ENCODE measurements at places on chromosomes 7 and 10.

DNA sequence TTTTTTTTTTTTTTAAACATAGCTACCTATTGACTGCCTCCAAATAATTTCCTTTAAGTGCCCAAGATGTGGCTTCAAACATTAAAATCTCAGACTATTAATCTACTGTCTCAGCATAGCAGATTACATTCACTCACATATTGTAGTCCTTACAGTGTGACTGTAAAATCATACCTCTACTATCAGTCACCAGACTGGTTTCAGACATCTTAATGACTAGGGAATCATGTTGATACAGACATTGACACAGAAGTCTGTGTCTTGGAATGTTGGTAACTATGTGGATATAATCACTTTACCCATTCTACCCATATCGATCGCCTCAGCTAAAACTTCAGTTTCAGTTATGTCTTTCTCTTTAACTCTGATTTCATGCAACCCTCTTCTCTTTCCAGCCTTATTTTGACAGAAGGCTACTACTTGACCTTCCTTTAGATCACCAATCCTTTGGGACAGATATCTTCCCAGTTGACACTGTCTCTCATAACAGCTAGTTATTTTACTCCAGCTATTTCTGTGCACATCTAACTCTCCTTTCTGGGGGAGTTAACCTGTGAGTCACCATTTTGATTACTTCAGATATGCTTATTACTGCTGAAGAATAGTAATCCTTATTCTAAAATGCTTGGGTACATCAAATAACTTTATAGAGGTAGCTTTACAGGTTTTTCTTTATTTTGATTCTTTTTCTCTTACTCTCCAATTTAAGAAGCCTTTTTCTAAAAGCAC is 7.0 kb downstream of the TNKS2 start:
- no peak for DNase-seq

DNA sequence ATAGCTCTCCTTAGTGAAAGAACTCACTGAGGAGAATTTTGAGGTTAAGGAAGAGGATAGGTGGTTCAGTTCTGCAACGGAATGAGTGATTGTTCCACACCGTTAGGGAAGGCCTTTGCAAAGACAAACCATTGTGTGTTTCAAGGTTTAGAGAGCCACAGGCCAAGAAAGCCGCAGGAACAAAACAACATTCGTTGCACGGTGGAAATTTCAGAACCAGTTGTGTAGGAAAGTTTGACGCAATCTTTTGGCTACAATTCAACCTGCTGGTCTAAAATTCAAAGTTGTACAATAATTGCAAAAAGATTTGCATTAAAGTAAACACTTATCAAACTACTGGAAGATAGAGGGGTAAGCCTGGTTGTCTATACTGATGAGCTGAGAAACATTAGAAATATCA is 91.4 kb downstream of the FAM107B start:
- no peak for DNase-seq

DNA sequence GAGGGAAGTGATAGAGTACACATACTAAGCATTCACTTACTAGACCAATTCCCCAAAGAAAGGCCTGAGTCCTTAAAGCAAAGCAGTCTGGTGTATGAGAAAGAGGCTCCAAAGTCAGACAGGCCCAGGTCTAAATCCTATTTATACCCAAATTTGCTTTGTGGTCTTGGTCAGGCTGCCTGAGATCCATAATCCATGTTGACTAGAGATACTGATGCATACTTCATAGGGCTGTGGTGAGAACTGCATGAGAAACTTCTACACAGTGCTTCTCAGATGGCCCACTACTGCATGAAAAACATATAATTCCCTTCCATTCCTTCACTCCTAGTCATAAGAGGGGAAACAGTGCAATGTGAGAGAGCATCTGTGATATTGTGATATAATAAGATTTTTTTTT is 81.6 kb upstream of the SP4 start:
- DNase-seq = no peak

DNA sequence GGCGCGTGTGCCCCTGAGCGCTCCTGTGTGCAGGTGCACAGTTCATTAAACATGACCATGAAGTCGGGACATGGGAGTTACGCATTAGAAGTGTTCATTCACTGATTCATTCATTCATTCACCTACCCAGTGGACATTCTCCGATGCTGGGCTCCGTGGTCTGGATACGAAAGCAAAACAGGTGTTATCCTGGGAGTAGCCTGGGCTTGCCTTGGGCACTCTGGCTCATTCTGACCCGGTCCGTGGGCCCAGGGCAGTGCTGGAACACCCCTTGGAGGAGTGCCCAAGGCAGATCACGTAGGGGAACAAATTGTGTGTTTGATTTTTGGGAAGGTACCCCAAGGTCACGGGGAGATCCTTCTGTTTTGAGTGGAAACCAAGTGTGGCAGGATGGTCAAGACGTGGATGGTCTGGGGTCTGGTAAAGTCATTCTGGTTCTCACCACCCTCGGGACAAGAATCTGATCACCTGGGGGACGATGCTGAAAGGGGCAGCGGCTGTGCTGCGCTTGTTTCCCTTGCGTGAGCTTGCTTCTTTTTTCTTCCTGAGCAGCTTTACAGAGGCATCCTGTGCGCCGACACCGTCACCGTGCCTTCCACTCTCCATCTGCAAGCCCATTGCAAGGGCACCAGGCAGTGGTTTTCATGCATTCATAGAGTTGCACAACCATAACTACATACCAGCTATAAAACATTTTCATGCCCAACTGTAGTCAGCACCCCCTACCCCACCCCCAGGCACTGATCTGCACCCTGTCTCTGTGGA is 10.1 kb downstream of the ELFN1 start:
- no peak for DNase-seq

DNA sequence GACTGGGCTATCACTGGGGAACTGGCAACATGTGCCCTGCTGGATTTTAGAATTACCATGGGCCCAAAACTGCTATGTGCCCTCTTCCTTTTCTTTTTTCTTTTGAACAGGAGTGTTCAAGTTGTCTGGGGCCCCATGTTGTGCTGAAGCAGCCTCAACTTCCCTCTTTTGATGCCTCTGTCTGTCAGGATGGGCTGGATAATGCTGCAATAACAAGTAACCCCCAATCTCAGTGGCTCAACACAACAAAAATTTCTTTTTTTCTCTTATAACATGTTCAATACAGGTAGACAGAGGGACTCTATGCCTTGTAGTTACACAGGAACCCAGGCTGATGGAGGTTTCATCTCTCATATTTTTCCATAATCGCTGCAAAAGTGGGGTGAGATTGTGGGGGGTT is 8.2 kb upstream of the PCBD1 start:
- DNase-seq = no peak

GRCh38 chr10:63005246-63005645 is 127.9 kb upstream of the NRBF2 start:
- no peak for DNase-seq

DNA sequence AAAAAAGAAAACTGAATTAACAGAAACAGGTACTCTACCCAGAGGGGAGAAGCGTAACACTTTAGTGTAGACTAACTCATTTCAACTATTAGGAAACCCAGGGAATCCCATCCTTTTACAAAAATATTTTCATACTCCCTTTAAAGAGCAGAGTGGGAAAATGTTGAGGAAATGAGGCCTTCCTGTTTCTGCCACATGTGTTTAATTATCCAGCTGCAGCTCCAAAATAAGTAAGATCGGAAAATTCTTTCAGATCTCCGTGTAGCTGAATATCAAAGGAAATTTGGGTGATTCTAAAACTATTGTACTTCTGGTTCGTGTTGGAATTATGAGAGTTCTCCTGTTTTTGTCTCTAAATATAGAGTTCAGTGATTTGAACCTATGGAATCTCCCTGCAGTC is 58.0 kb upstream of the CAV2 start:
- no peak for DNase-seq

DNA sequence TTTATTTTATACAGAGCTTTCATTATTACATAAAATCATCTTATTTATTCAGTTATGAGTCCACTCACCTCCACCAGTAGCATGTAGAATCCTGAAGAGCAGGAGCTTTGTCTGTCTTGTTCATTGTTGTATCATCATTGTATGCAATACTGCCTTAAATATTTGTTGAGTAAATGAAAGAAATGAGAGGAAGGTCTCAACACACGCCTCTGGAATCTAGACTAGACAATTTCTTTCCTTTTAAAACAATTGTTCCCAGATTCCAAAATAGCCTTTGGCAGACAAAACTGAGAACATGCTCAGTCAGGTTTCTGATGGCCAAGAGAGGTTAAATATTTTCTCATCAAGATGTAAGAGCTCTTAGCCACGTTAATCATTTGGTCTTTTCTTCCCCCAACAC is 173.1 kb upstream of the AGR3 start:
- no peak for DNase-seq

DNA sequence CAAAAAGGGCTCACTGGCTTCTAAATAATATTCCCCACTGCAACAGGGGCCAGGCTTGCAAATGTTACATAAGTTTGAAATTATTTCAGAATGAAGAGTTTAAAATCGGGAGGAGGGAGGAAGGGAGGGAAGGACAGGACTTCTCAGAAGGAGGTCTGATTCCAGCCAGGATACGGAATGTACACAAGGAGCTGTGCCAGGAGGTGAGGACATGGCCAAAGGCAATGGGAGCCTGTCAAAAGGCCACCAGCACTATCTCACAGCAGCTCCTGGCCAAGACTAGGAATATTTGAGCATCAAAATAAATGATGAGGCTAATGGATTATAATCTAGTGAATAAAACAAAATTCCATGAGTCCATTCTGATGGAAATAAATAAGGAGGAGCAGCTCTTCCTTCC is 18.6 kb upstream of the DRGX start:
- DNase-seq = no peak

DNA sequence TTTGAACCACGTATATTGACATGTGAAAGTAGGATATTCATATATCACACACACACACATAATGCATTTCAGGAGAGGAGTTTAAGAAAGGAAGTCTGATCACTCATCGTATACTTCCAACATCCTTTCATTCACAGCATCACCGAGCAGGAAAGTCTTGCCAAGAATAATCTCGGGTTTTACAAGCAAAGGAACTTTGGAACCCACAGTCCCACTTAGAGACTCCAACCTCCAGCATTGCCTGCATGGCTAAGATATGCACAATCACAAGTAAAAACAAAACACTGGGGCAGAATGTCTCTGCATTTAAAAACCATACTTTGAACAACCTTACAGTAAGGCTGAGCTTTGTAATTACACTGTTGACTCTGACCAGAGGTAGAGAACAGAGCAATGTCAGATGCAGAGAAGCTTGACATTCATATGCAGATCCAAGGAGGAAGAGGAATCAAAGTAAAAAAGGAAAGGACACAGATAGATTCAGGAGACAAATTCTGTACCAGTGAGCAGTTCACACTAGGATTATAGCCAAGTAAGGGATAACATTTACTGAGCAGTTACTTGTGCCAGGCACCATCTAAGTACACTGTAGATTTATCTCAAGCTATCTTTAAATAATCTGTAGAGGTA is 14.8 kb downstream of the THSD7A start:
- no peak for DNase-seq

- DNase-seq = no peak
These were observed 189.6 kb downstream of the CTTNBP2 start for GRCh38 chr7:117683430-117684175.

- no peak for DNase-seq
These were observed 51.2 kb upstream of the SORCS1 start for GRCh38 chr10:107215681-107216080.

- DNase-seq = no peak
These were observed 295.9 kb downstream of the TNS3 start for GRCh38 chr7:47285860-47286491.

GRCh38 chr7:151851782-151852181 is 25.1 kb downstream of the PRKAG2 start:
- DNase-seq = no peak

GRCh38 chr10:21368022-21368582 is 157.4 kb downstream of the SKIDA1 start:
- no peak for DNase-seq

GRCh38 chr10:78807504-78808203 is 261.1 kb upstream of the ZMIZ1 start:
- no peak for DNase-seq

- DNase-seq = no peak
These were observed 133.8 kb upstream of the PRSS1 start for GRCh38 chr7:142615508-142615907.
